Activated CD4-positive, CD25-positive, alpha-beta regulatory T cell (primary cell): ENCODE measurements at places on chromosomes 1 and 21.
A peak's percentile ranks its signal among the peaks of the same experiment; 100 is the strongest.

GRCh38 chr1:185271921-185272320 lies 45.1 kb downstream of the IVNS1ABP start:
- DNase-seq, result no peak

GRCh38 chr1:17409391-17409811 lies 30.1 kb downstream of the RCC2 start:
- no peak for DNase-seq

GRCh38 chr21:26534517-26534916 lies 38.6 kb downstream of the CYYR1 start:
- no peak for DNase-seq

DNA sequence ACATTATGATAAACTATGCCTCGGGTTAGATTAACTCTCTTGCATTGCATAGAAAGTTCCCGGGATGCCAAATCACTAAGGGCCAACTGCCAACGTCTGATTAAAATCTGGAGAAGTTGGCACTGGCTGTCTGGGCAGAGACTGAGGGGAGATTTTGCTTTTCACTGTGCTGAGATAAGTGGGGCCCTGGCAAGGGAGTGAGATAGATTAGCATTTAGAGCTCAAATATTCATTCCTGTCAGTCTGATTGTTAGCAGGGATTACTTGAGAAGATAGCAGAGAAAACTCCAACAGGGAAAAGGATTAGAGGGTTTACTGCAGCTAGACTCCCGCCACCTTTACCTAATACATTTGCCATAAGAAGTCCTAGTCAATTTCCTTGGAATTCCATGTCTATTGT lies 714.1 kb upstream of the CHRM3 start:
- no peak for DNase-seq

- no peak for DNase-seq
These were observed 9.9 kb upstream of the REN start for GRCh38 chr1:204176049-204176448.

DNA sequence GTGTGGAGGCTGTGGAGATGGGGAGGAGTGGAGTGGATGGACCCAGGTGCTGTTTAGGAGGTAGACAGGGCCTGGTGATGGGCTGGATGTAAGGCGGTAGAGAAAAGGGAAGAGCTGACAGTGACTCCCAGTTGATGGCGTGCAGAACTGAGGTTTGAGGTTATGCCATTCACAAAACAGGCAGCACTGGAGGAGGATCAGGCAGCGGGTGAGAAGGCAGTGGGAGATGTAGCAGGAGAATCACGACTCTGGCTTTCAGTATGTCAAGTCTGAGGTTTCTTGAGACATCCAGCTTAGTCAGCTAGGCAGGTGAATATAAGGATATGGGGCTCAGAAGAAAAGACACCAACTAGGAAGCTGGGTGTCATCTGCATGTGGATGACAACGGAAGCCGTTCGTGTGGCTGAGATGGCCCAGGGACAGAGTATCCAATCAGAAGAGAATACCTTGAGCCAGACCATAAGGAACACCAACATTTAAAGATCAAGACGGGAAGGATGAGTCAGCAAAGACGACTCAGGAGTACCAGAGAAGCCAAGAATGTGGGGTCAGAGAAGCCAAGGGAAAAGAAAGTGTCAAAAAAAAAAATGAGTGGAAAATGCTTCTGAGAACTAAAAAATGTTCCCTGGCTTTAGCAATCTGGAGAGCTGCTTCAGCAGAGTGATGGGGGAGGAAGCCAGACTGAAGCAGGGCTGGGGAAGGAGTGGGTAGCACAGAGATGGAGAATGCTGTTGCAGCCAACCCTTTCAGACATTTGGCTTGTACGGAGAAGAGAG lies 15.2 kb downstream of the LRRN2 start:
- DNase-seq, result no peak

GRCh38 chr1:31642897-31643296 lies 1.8 kb downstream of the PEF1 start:
- no peak for DNase-seq

DNA sequence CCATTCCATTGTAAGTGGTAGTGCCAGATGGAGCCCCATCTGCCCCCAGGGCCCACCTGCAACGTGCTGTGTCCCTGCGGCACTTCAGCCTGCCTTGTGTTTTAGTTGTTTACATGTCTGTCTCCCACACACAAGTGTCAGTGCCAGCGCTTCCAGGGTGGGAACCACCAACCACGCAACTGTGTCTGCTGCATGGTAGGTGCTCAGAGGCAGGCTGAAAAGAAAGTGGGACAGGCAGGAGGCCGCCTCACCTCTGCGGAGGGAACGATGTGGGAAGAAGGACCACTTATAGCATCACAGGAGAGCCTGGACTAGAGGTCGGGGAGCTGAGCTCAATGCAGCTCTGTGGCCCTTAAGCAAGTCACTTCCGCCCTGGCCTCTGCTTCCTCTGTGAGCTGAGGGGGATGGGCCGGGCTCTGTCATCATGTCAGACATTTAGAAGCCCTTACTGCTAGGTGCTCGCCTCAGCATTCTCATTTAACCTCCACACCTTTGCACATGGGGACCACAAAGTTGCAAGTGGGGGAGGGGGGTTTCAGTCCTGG lies 17.9 kb downstream of the SLC9A1 start:
- DNase-seq, result peak; percentile 62

DNA sequence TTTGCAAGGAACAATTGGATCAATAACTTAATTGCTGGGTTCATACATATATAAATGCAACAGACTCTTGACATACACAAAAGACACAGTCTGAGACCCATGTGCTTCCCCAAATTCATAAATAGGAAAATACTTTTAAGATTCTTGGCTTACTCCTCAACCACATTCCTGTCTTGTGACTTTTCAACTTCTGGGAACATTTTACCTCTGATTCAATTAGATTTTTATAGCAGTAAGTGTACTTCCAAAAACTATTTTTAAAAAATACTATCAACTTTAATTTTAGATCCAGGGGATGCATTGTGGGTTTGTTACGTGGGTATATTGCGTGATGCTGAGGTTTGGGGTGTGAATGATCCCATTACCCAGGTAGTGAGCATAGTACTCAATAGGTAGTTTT lies 406.7 kb downstream of the RPS6KC1 start:
- DNase-seq, result no peak

DNA sequence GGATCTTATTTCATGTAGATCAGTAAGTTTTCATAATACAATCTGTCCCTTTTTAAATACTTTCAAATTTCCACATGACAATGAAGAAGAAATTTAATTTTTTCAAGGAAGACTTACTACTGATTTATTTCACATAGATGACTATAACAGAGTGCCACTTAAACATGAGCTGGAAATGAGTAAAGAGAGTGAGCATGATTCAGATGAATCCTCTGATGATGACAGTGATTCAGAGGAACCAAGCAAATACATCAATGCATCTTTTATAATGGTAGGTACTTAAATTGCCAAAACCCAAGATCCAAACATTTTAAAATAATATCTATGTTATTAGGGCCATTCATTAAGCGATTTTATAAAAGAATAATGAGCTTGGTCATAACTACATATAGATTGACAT lies 110.4 kb downstream of the PTPRC start:
- DNase-seq, result no peak

DNA sequence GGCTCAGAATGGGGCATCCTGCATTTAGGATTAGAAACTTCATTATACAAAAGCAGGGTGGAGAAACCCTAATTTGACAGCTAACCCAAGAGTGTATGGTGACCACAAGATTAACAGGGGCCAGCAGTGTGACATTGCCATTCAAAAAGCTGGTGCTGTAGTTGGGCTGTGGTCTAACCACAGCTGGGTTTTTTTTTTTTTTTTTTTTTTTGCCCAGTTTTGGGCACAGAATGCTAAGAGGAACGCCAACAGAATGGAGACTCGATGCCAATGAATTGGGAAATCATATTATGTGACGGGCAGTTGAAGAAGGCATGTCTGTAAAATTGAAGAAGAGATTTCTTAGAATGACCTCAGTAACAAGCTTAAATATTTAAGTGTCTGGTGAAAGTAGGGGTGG lies 58.4 kb downstream of the NFIA start:
- no peak for DNase-seq

DNA sequence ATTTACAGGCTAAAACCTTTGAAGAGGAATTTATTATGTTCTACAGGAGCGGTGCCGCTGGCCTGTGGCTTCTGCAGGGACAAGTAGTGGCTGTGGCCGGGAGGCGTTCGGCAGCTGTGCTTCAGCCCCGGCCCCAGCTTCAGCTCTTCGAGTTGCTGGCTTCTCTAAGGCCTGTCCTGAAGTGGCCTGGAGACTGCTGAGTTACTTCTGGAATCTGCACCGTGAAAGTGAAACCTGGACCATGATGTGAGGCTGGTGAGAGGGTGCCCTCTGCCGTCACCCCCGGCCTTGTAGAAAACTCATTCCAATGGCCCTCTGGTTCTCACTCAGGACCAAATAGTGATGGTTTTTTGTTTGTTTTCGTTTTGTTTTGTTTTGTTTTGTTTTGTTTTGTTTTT lies 48.1 kb downstream of the PRKCZ start:
- DNase-seq, result no peak

GRCh38 chr1:6601049-6601922 lies 1.4 kb downstream of the KLHL21 start:
- DNase-seq, result peak; percentile 61

DNA sequence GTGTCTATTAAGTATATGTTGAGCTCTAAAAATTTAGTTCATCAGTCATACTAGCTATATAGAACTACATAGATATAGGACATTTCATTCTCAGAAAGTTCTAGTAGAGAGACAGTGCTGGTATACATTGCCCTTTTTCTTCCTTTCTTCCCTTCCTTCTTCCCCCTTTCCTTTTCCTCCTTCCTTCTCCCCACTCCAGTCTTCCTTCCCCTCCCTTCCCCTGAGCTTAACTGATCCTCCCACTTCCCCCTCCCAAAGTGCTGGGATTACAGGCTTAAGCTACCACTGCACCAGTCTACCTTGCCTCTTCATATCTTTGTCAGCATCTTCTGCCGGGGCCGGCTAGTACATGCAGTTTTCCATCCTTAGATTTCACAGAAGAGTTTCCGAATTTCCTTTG lies 12.1 kb downstream of the THRAP3 start:
- DNase-seq, result no peak

DNA sequence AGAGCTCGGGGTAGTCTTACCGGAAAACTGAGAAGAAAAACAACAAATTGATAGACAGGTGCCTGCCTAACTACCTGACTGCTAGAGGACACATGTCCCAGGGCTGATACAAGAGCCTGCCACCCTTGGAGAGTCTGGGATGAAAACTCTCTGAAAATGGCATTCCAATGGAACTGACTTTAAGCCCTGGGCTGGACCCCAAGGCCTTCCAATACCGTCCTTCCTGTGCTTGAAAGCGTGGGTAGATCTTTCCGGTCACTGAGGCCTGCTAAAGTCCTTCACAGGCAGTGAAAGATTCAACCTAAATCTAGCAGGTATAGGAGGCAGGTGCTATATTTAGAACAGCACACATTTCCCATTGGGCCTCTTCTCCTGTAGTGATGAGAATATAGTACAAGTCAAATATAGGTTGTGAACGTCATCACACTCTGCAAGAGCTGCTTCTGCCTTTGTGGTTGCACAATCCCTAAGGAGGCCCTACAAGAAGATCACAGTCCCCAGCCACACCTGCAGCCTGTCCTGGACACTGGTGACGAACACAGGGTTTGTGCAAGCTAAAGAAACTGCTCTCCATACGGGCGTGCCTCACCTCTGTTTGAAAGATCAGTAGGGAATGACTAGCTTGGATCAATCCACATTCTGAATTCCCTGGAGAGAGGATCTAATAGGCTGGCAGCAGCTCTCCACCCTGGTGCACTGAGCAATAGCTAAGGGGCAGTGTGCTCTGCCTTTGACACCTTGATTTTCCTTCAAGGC lies 876 bp upstream of the CHML start:
- DNase-seq, result no peak

DNA sequence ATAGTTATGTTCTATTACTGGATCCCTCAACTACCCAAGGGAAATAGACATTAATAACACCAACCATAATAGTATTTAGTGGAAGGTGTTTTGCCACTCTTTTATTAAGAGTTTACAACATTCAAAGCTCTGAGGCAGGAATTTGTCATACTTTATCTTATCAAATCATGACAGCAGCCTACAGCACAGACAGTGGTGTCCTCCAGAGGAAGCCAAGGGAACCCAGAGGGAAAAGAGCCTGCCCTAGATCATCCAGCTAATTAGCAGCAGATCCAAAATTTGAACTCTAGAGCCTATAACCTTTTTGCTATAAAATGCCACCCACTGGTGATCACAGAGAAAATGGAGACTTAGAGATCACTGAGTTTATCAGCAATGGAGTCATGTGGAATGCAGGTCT lies 18.2 kb downstream of the VAV3 start:
- no peak for DNase-seq

- no peak for DNase-seq
These were observed 33.8 kb downstream of the HHAT start for GRCh38 chr1:210362526-210362925.

GRCh38 chr1:158059984-158060383 lies 66.5 kb downstream of the KIRREL1 start:
- DNase-seq, result no peak

- no peak for DNase-seq
These were observed 20.8 kb upstream of the ZNF362 start for GRCh38 chr1:33235521-33235920.

GRCh38 chr1:222974496-222974895 lies 159.7 kb downstream of the DISP1 start:
- DNase-seq, result no peak
